Smooth muscle cell of bladder (primary cell): ENCODE measurements at places on chromosomes 5 and 9. TPM values are rescaled to one million over a fixed set of nuclear protein-coding genes. Genes with fewer than 3 reads are reported as not detected.

Gene GRIN1
- under 0.01 TPM in 1 of 2 replicates, not detected in the other for total RNA-seq

Gene PTGDS
- 2.3 and 14.1 TPM in 2 replicates for total RNA-seq

Gene FBXO4
- 13.5 and 14.1 TPM in 2 replicates for total RNA-seq

Gene NPR3
- 144 and 422 TPM in 2 replicates for total RNA-seq

Gene CDO1
- total RNA-seq = 2.6 and 7.7 TPM in 2 replicates

Gene NIPAL4
- 0.14 TPM in 1 of 2 replicates, not detected in the other for total RNA-seq

Gene HNRNPA0
- 10.2 and 13.8 TPM in 2 replicates for total RNA-seq
